WTC11 (cell line): ENCODE measurements at places on chromosomes 13 and 19. TPM values are rescaled to one million over a fixed set of nuclear protein-coding genes. Genes with fewer than 3 reads are reported as not detected.

Gene CLEC4G
- 0.55 to 0.66 TPM (median 0.62 TPM) in 3 replicates for total RNA-seq

Gene PRODH2
- total RNA-seq, result 0.14 TPM in 1 of 3 replicates, not detected in the others

Gene ATP8B3
- total RNA-seq, result 5.5 to 8.2 TPM (median 8.0 TPM) in 3 replicates

Gene TDRD12
- 1.3 to 1.8 TPM (median 1.6 TPM) in 3 replicates for total RNA-seq

Gene ZNF100
- 21.9 to 24.3 TPM (median 23.6 TPM) in 3 replicates for total RNA-seq

Gene LTBP4
- total RNA-seq, result 125 to 168 TPM (median 166 TPM) in 3 replicates

Gene SERTM1
- total RNA-seq, result 0.94 to 1.3 TPM (median 1.2 TPM) in 3 replicates

Gene ZNF66
- 34.1 to 41.6 TPM (median 34.8 TPM) in 3 replicates for total RNA-seq

Gene SIGLEC12
- total RNA-seq, result not detected in 3 replicates

Gene HSPB6
- total RNA-seq, result 1.4 to 2.5 TPM (median 1.7 TPM) in 3 replicates

Gene ATG4D
- total RNA-seq, result 50.3 to 59.4 TPM (median 53.8 TPM) in 3 replicates

Gene NKG7
- 0.53 to 0.63 TPM in 2 of 3 replicates, not detected in the other for total RNA-seq

Gene ZNF69
- total RNA-seq, result 24.5 to 28.7 TPM (median 24.6 TPM) in 3 replicates
